Fibroblast of skin of left biceps (primary cell): ENCODE measurements at places on chromosomes 2 and 18.

DNA sequence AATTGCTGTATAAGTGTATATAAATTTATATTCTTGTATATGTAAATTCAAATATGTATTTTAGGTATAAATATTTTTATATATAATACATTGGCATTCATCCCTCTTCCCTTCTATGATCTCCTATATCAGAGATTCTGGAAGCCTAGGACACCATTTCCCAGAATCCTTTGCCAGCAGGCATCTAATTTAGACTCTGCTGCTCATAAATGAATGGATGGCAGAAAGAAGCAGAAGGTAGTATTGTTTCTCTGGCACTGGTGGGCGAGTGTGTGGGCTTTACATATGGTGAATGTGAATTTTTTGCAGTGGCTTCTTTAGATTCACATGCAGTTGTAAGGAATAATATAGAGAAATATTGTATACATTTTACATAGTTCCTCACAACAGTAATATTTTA lies 215.2 kb upstream of the THSD7B start:
- no peak for DNase-seq

DNA sequence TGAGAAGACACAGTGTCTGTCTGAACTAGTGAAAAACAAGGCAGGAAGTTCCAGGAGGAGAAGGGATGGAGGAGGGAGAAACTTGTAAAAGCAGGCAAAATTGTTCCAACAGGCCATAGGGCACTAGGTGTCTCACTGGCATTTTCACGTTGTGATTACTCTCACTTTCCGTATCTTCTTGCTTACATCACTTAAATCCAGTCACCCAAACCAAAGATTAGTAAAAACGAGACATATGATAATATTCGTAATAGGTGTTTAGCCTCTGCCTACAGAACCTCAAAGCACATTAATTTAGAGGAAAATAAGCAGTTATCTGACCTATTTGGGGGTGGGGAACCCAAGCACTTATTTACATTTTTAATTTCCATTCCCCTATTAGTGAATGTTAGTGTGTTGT lies 78.3 kb downstream of the POU3F3 start:
- DNase-seq = no peak

GRCh38 chr2:36912695-36913094 lies 53.6 kb downstream of the STRN start:
- DNase-seq = no peak

GRCh38 chr18:79459946-79460480 lies 64.3 kb downstream of the NFATC1 start:
- DNase-seq = no peak

- no peak for DNase-seq
Measured at GRCh38 chr2:2324565-2325101, 6.4 kb downstream of the MYT1L start.

- DNase-seq = no peak
Measured at GRCh38 chr2:151830961-151831360, 2.7 kb upstream of the ARL5A start.

DNA sequence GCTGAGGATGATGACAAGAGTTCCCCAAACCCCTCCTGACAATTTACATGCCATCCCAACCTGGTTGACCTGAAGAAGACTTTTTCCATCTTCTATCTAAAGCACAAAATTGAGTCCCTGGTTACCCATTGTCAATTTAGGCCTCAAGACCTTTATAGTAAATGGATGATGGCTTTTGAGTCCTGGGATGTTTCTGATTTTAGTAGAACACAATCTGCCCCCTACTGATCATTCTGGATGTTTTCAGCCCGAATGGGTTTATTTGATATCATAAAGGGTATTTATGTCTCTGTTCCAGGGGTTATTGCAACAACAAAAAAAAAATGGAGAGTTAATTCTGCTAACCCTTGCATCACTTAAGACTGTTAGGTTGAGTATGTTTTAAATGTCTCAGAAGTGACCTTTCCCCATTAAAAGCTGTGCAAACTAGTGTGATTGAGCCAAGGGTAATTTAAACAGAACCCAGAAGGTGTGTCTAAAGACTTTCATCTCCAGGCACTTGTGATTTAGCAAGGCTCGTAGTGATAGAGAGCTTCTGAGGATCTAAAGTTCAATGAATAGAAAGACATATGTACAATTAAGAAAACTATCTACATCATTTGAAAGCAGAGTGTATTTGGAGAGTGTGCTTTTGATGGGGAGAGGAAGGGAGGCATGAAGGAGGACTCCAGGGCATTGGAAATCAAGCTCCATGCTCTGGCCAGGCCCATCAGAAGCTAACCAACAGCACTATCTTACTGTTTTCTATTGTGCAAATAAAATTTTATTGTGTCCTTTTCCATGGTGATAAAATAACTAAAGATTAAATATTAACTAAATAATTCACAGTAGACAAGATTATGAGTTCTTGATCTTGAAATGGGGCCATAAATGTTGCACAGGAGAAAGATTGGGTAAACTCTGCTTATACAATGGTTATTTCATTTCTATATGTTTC lies 96.6 kb upstream of the NOSTRIN start:
- DNase-seq = no peak

- no peak for DNase-seq
Measured at GRCh38 chr2:217828336-217828735, 174.5 kb downstream of the TNS1 start.

DNA sequence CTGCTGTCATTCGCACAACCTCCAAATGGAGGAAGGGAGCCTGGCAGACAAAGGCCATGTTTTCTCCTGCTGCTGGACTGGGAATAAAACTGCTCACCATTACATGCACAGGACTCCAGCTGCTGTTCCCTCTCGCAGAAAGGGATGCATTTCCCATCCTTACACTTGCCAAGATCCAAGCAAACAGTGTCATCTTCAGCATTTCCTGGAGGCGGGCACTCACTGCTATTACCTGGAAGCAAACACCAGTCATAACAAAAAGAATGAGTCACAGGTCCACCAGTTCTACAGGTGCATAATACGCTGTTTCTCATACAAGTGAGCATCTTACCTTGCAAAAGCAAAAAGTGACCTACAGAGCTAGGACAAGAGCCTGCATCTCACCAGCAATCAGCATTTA lies 22.7 kb downstream of the IAH1 start:
- no peak for DNase-seq

DNA sequence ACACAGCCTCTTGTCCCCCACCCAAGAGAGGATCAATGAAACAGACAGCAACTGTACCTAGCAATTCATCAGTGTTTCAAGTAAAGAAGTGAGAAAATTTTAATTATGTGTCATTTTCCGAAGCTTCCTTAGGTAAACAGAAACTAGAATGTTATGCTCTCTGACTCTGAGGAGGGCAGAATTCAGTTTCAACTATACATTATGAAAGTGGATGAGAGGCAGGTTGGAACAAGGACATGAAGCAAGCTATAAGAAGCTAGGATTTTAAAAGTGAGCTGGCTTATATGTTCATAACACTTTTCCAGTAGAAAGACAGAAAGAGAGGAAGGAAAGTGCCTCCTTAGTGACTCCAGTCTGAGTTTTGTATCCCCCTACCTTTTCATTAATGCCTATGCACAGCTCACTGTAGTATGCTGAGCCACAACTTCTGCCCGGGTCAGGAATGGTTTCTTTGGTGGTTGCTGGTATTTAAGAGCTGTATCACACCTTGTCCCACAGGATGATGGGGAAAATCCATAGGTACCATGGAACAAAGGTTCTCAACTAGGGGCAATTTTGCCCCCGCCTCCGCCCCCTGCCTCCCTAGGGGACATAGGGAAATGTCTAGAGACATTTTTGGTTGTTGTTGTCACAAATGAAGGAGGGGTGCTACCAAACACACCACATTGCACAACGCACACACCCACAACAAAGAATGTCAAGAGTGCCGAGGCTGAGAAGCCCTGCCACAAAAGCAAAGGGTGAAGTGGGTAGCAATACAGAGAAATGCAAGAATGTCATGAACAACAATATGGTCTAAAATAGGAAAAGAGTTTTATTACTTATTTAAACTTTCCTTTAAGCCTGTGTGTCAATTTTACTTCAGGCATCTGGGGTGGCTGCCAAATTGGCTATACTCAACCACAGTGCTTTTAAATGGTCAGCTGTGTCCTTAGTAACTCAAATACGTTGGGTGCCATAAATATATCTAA lies 161.0 kb upstream of the ZFP36L2 start:
- DNase-seq = no peak

- no peak for DNase-seq
Measured at GRCh38 chr2:221034973-221035372, 537.1 kb downstream of the EPHA4 start.

DNA sequence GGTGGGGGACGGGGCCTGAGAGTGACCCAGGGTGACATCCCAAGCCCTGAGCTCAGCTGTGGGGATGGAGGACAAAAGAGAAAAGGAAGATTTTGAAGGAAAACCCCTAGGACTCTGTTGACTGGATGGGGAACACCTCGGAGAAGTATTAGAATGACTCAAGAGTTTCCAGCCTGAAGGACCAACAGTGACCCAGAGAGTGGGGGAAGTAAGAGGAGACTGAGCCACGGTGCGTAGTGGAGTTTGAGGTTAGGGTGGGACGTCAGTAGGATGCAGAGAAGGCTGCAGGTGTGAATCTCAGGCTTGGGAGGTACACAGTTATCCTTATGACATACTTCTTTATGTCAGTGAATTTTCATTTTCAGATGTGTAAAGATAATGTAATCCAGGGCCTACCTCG lies 119.5 kb downstream of the NCK2 start:
- no peak for DNase-seq

GRCh38 chr2:173922760-173923159 lies 42.4 kb downstream of the SP3 start:
- DNase-seq = no peak

DNA sequence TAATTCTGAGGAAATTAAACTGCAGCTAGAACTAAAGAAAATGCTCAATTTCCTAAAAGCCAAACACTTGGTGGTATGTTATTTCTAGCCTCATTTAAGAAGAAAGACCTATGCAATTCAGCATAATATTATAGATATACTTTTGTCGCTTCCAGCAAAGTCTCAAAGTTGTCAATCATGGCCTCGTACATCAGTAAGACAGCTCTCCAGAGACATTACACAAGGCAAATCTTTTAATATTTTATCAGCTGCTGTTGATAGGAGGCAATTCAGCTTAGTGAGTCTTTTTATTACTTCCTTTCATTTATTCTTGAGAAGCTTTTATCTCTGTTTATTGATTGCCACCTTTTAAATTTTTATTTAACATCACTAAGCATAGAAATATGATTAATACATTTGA lies 294.3 kb downstream of the FSIP2 start:
- no peak for DNase-seq

DNA sequence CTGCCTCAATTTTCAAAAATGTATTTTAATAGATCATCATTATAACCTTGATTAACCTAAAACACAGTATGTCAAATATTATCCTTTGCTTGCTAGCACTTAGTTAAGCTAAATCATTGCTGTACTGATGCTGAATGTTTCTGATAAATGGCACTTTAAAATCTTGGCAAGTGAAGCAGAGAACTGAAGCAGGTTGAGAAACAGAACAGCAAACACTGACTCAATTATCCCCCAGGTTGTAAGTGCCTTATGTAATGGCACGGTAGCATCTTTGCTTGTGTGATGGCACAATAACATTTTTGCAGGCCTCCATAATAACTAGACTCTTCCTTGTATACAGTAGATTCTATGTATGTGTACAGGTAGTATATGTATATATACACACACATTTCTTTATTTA lies 33.8 kb downstream of the ARHGAP15 start:
- no peak for DNase-seq

GRCh38 chr18:57621246-57621604 lies 411 bp downstream of the NARS1 start:
- DNase-seq = no peak

- no peak for DNase-seq
Measured at GRCh38 chr2:46669016-46669415, 189.7 kb downstream of the TMEM247 start.

DNA sequence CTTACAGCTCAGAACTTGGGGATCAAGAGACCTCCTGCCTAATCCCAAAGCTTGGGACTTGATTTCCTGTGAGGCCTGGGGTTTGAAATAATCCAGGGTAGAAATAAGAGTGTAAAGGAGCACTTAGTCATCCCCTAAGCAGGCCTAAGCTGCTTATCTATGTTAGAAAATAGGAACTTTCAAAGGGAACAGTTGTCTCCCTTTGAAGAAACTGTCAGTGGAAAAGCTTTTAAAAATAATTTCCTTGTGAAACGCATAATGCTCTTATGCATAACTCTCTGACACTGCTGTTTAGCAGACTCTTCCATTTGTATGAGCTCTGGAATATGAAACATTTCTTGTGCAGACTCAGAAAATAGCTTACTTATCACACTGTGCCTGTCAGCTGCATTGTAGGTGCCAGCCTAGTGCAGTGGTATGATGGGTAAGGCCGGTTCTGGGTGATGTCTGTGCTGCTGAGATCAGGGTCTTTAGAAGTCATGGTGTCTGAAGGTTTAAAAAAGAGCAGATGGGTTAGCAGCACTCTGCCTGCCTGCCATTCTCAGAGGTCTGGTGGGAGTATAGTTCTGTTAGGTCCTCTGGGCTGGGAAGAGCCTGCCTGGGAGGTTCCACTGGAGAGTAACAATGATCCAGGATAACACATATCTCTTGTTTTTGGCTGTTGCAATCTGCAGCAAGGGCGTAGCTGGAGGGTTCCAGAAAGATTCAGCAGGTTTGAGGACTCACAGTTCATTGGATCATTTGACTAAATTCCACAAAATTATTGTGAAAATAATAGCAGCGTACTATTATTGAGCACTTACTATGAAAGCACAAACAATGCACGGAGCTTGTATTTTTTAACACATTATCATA lies 283.2 kb upstream of the MEX3C start:
- no peak for DNase-seq

GRCh38 chr2:185583058-185583816 lies 155.4 kb upstream of the FSIP2 start:
- DNase-seq = no peak

- no peak for DNase-seq
Measured at GRCh38 chr2:234912437-234912836, 39.4 kb upstream of the SH3BP4 start.

DNA sequence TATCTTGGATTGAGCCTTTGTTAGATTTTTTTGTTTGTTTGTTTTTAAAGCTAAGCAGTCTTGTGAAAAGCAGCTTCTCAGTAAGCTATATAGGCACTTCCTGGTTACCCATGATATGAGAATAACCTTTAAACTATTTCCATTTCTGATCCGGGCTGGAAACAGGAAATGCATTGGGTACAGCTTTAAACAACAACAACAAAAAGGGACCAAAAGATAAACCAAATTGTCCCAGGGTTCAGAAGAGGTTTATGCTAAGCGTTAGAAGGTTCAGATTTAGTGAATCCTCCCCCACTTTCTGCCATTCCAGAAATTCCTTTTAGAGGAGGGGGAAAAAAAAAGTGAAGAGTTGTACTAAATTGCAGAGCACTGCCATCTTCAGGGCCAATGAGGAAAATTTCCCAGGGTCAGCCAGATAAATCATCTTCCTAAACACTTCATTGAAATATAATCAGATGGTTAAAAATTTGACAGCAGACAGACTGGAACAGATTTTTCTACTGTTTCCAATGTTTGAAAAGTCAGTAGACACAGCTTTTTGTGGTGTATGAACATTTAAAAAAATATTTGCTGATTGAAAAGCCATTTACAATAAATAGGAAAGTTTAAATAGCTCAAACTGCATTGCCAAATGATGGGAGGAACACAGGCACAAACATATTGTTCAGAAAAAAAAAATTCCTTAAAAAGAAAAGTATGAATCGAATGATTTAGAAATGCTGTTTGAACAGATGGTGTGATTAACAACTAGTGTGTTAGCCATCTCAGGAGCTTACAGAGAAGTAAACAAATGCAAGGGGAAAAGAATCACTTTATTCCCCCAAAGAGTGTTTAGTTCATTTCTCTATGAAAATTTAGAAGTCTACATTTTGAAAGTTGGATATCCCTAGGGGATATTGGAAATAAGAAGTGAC lies 189.9 kb upstream of the TANK start:
- DNase-seq = peak; percentile 73

- no peak for DNase-seq
Measured at GRCh38 chr2:10324095-10324832, 21.6 kb downstream of the HPCAL1 start.

- peak; percentile 72 for DNase-seq
Measured at GRCh38 chr18:56148373-56148772, 490.0 kb downstream of the TXNL1 start.
